ENCODE measurements at places on chromosomes 12 and 14.

DNA sequence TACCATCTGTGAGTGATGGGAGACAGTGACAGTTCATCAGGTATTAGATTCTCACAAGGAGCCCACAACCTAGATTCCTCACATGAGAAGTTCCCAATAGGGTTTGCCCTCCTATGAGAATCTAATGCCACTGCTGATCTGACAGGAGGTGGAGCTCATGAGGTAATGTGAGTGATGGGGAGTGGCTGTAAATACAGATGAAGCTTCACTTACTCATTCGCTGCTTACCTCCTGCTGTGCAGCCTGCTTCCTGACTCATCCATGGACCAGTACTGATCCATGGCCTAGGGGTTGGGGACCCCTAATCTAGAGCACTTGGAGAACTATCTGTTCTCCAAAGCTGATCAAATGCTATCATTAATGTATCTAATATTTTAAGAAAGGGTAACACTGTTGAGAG is 17.7 kb downstream of the CLEC2D start:
- no peak for DNase-seq

GRCh38 chr12:6274231-6275221 is 36.0 kb upstream of the PLEKHG6 start:
- DNase-seq = no peak

- no peak for DNase-seq
These were observed 40.2 kb upstream of the FBRSL1 start for GRCh38 chr12:132449565-132450417.

DNA sequence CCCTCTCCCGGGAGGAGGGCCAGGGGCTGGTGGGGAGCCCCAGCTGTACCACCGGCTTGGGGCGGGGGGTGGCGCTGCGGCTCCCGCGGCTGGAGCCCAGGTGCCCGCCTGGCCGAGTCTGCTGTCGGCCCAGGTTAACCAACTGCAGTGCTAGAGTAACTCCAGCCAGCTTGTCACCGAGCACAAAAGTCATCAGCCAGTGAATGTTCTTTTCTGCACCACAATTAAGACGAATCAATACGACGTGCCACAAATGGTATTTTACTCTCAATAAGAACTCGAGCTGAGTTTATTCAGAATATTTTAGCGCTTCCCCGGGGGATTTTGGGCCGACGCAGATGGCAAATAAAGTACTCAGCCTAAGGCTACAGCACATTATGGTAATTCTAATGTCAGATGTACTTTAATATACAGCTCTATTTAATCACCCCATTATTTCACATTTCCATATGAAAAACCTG is 83.2 kb downstream of the BCL11B start:
- no peak for DNase-seq

DNA sequence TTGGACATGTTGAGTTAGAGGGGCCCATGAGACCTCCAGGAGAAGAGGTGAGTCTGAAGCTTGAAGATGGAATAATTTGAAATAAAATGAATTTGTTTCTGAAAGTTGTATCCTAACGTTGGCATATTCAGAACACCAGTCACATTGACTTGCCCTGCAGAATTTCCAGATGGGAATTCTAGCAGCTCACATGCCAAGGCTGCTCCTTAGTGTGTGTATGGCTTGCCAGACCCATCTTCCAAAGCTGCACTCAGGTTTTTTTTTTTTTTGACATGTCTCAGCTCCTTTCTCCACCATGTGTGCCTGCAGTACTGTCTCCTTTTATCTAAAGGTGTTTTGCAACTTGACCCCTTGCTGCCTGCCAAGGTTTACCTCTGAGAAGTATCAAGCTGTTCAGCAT is 261.9 kb downstream of the NRXN3 start:
- no peak for DNase-seq

DNA sequence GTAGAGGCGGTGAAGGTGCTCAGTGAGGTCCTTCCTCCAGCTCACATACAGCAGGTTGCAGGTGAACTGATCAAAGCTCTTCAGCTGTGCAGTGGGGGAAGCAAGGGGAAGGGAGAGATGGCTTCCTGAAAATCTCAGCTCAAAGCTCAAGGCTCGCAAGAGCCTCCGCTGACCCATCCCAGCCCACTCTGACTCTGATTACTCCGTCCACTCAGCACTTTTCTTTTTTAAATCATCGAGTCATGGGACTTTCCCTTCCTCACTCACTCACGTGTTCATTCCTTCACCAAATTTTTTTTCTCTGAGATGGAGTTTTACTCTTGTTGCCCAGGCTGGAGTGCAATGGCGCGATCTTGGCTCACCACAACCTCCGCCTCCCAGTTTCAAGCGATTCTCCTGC is 4.7 kb downstream of the ABCD4 start:
- DNase-seq = no peak

DNA sequence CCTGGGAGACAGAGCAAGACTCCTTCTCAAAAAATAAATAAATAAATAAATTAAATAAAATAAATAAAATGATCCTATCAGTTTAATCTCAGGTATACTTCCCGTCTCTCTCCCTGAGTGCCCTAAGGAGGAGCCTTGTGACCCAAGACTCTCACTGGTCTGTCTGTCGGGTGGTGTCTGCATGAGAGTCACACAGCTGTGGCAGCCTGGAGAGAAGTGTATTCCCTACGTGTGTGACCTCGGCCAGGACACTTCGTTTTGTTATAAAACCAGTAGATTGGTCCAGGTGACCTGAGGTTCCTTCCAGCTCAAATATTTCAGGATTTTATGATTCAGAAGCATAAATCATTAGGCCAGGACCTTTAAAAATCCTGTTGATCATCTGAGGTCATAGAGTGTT is 4.8 kb downstream of the SYNE3 start:
- no peak for DNase-seq

DNA sequence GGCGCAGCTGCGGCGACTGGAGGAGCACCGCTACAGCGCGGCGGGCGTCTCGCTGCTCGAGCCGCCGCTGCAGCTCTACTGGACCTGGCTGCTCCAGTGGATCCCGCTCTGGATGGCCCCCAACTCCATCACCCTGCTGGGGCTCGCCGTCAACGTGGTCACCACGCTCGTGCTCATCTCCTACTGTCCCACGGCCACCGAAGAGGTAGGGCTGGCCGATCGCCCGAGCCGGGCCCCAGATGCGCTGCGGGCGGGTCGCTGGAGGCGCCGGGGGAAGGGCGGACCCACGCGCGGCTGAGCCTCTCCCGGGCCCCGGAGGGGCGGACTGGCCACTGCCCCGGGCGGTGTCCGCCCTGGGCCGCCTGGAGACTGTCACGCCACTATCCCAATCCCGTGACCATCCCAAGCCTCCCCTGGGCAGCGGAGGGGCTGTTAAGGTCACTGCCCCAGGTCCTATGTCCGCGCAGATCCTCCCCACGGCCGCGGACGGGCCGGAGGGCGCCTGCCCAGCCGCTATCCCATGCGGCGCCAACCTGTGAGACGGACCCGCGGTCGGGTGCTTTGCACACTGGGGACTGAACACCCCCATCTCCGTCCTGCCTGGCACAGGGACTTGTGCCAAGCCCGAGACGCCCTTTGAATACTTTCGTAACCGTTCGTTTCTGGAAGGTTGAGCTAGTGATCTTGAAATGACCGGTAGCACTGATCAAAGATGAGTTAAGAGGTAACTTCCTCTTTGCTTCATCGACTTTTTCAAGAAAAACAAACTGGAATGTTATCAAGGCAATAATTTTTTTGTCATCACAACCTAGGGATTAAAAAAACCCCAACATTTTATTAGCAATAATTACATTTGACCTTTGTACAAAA is 725 bp downstream of the CHPT1 start:
- no peak for DNase-seq

GRCh38 chr12:20444595-20445170 is 76.3 kb downstream of the PDE3A start:
- DNase-seq = peak; percentile 51

DNA sequence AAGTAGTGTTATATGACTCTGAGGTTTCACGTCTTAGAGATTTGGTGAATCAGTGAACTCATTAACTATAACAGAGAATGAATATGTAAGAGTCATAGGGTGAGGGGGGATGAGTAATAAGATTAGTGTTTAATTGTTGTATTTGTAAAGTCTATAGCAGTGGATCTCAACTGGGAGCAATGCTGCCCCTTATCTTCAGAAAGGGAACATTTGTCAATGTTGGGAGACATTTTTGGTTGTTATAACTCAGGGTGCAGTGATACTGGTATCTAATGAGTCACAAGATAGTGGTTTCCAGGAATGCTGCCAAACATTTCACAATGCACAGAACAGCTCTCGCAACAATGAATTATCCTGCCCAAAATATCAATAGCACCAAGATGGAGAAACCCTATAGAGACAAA is 1193.7 kb downstream of the GALC start:
- DNase-seq = peak; percentile 85

- no peak for DNase-seq
These were observed 272.8 kb downstream of the AKAP6 start for GRCh38 chr14:32601906-32602305.

- DNase-seq = no peak
These were observed 29.3 kb downstream of the SLC38A2 start for GRCh38 chr12:46343118-46343852.

DNA sequence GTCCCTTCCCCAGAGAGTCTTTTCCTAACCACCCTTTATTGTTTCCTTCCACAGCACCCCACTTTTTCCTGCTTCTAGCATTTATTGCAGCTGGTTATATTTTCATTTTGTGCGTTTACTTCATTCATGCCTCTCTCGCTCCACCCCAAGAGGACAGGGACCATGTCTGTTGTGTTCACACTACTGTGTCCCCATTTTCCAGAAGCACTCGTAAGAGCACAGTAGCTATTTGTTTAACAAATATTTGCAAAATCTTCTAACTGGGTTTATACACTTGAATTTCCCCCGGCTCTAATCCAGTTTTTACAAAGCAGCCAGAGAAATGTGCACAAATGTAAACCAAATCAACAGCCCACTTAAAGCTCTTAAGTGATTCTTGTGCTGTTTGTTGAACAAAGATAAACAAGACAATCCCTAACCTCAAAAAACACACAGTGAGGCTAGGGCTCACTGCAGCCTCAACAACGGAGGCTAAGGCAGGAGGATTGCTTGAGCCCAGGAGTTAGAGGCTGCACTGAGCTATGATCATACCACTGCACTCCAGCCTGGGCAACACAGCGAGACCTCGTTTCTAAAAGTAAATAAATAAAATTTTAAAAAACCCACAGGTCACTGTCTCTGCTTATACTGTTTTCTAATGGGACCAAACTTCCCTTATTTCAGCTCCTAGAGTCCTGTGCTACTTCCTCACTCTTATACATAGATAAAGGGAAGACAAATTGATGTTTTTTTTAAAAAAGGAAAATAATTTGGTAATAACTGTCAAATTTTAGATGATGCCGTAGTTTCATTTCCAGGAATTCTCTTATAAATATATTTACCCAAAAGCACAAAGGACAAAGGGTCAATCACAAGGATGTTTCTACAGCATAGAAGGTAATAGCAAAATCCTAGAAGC is 6.6 kb upstream of the ABCD4 start:
- DNase-seq = peak; percentile 21

- no peak for DNase-seq
These were observed 23.1 kb upstream of the FBXO21 start for GRCh38 chr12:117213295-117213808.

GRCh38 chr12:65818454-65819382 is 5.6 kb upstream of the HMGA2 start:
- DNase-seq = no peak

DNA sequence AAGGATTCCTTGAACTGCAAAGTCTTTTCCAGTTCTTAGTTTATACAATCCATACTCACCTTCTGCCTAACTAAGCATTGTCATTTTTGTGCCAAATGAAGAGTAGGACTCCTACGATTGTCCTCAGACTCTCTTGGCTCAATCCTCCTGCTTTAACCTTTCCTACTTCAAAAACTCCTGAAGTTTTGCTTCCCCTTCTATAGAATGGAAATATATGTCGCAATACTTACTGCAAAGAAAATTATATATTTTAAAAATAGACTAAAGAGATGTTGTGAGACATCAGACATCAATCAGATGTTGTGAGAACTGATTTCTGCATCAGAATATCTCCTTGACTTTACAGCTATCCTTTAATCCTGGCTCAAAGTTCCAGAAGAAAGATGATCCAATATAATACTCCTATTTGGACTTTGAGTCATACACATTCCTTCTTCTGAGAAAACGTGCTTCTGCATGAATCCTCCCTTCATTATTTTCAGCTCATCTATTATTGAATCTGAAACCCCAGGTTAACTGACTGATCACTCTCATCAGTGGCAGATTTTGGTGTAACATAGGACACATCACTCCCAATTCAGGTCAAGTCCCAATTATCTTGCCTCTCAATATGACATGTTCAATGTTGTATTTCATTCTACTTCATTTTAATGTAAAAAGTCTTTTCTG is 48.8 kb downstream of the A2M start:
- DNase-seq = peak; percentile 8

DNA sequence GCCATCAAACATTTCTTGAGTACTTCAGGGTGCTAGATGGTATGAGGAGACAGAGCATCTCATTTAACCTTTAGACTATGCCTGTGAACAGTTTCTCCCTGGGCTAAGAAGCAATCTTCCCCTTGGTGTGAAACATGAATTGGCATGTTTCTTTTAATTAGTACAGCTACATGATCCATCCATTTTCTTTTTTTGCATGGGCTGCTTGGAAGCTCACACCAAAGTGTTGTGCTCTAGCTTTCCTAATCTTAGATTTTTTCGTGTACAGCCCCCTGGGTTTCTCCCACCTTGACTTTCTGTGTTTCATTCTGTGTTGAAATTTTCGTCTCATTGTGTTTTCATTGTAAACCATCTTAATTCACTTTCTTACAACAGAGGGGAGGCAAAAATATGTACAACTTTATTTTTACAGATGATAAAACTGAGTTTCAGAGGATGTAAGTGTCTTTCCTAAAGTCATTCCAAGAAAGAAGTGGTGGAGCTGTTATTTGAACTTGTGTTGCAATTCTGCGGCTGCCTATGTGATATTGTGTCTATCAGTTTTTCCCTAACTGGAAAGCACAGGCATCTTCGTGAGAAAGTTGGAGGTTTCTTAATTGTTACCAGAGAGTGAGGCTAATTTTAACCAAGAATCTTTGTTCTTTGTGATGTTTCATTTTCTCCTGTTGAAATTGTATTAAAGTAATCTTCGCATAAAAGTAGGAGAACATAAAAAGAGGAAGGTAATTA is 64.5 kb downstream of the DAAM1 start:
- peak; percentile 67 for DNase-seq

- DNase-seq = peak; percentile 50
These were observed 24.5 kb upstream of the PPP1R13B start for GRCh38 chr14:103871596-103872480.

DNA sequence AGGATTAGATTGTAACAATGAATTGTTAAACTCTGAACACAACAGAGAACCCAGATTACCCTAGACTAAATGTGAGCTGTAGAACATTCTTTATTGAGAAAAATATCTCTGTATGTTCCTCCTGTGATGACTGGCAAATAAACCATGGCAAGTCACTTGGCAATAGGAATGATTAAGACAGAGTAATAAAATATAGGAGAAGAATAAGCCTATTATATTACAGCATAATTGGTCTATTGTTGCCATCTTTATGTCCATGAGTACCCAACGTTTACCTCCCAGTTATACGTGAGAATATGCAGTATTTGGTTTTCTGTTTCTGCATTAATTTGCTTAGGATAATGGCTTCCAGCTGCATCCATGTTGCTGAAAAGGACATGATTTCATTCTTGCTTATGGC is 211.2 kb upstream of the AVPR1A start:
- no peak for DNase-seq
